WTC11 (cell line): ENCODE measurements at places on chromosomes 7 and 10.

GRCh38 chr7:36017111-36017510 lies 135.9 kb upstream of the EEPD1 start:
- DNase-seq: no peak

DNA sequence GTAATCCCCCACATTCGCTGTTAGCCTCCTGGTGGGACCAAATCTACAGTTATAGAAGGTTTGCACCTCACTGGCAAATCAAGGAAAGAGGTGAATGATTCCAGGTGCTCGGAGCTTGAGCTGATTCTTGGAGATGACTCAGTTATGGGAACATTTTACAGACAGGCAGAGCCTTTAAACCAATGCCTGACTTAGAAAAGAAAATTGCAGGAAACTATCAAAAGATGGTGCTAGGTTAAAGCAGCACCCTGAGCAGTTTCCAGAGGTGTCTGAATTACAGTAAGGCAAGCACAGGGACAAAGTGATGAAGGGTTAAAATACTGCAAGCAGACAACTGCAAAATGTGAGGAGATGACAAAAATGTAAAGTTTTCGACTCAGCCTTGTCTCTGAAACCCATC lies 2.9 kb downstream of the LRRTM3 start:
- no peak for DNase-seq

DNA sequence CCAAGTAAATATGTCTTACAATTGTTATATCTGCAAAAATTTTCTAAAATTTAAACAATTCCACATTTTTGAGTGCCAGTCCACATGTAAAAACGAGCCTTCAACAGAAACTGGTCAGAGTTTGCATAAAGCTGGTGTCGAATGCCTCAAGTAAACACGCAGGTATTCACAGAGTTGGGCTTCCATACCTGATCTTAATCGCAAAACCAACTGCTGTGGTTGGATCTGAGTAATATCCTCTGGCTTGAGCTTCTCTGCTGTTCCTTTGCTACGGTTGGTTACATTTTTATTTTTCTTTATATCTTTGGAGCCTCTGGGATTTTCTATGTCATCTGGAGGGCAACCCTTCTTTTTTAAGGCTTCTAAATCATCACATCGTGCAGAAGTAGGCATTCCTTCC lies 28.4 kb downstream of the ITGB1 start:
- no peak for DNase-seq

DNA sequence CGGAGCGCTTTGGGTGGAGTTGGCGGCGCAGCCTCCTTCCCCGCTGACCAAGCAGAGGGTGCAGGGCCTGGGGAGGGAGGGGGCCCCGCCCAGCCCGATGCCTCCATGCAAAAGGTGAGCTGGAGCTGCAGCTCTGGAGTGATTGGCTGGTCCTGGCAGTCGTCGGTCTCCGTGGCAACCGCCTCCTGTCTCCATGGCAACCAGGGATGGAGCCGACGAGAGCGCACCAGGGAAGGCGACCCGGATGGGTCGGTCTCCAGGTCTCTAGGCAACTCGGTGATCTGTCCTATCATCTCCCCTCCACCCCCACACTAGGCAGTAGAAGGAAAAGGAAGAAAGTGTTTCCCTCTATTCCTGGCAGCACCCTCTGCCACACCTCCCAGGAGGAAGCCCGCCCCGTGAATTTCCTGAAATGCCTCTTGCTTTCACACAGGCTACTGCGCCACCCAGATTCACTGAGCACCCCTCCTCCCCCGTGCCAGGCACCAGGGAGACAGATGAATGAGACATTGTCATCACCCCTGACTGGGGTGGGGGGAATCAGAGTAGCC lies 647 bp upstream of the NACAD start:
- DNase-seq: peak; percentile 95

DNA sequence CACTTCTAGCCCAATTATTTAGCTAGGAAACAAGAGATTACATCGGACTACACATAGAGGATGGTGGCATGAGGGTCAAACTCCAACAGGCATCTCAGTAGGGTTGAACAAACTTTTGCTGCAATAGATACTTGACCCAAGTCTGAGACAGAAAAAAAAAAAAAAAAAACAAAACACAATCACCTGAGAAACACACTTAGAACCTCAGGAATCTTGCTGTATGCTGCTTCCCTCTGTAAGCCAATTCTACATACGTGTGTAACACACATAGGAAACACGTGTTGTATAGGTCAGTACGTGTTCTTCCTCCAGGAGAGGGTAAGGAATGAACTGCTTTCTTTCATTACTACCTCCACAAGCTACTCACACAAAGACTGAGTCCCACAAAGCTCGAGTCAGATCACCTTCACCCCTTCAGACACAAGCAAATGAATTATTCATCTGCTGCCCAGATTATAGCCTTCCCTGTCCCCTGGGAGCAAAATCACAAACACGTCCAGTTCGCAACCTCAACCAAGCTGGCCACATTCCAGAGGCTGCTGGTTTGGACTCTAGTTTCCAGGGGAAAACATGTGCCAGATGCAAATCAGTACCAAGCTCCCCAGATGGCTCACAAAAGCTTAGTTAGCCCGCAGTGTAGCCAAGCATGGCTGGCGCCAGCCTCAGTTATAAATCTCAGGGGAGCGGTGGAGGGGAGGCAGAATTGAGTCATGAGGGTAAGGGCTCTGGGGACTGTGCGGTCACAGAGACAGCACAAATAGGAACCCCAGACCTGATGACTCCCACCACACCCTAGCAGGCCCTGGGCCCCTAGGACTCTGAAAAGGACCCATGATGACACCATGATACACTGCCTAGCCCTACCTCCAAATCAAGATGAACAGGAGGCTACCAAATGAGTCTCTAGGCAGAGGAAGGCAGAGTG lies 15.1 kb downstream of the PSAP start:
- DNase-seq: no peak

GRCh38 chr10:47252093-47252780 lies 47.8 kb upstream of the GDF10 start:
- no peak for DNase-seq

DNA sequence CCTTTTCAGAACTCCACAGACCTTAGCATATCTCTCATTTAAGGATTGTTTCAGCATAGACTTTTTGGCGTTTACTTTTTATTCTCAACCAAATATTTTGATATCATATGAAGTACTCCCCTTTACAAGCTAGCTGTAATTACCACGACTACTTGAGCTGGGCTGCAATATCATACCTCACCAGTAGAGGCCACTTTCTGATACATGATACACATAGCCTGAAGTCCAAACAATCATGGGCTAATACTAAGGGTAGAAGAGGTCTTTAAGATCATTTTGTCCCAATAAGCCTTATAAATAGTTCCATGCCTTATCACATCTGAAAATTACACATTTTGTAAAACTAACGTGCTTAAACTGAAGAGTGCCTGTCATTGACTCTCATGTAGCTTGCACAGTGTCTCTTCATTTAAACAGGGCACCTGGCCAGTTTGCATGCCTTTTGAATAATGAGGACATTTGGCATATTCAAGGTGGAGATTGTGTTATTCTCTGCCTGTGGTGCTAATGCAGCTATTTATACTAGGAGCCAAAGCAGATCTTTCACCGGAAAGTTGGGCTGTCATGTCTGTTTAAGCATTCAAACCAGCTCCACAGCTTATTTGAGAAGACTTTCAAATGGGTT lies 403.7 kb upstream of the ZMIZ1 start:
- no peak for DNase-seq

GRCh38 chr10:101778781-101779543 lies 3.0 kb upstream of the FGF8 start:
- DNase-seq: peak; percentile 80

- peak; percentile 64 for DNase-seq
Measured at GRCh38 chr7:64098-64915, 128.1 kb upstream of the FAM20C start.

DNA sequence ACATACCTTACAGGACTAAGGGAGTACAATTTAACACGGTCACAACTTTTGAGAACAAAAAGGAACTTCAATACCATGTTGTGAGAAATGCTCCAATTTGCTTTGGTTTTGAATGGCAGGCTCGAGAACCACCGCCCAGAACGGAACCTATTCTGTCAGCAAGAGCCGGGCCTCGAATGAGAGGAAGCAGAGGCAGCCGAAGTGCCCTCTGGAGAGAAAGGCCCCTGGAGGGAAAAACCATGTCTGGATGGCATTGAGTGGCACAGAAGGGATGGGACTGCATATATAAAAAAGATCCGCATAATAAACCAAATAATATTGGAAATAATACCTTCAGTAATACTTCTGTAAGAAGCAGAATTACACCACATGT lies 85.6 kb downstream of the CHST15 start:
- DNase-seq: no peak

DNA sequence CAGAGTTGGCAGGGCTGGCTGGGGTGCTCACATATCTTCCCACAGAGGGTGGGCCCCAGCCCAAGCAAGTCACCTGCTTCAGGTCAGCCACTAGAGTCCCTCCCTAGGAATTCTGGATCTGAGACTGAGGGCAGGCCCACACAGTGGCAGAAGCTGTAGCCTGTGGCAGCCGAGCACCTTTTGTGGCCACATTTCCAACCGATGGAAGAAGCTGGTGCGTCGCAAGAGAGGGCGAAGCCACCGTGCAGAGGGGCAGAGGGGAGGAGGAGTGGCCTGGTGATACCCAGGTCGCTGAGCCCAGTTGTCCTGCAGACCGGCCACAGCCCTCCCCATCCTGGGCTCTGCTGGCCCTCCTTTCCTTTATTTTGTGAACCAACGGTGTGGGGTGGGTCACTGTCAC lies 5.3 kb downstream of the POLM start:
- DNase-seq: no peak

DNA sequence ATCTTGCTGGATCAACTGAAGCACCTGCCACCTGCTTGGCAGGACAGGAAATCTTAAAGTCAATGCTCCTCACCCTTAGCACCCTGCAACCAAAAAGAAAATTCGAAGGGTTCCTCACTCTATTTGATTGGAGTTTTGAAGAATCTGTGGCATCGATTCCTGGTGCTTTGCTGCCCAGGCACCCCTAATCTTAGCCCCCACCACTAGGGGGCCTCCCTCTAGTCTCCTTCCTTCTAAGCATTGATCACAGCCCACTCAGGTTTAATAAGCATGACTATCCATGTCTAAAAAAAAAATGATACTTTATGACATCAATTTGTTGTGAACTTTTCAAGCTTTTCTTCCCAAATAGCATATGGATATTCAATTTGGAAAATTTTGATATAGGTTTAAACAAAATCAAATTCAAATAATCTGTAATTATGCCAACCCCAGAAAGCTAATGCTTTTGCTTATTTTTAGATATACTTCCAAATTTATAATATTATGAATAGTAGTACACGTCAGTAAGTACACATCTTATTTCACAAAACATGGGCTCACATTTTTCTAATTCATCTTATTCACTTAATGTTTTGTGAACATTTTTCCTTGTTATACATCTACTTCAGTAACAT lies 45.3 kb downstream of the NRG3 start:
- peak; percentile 51 for DNase-seq

- DNase-seq: no peak
Measured at GRCh38 chr10:98778277-98778759, 331.6 kb upstream of the HPS1 start.

GRCh38 chr10:119198438-119198837 lies 8.9 kb upstream of the GRK5 start:
- DNase-seq: peak; percentile 51

DNA sequence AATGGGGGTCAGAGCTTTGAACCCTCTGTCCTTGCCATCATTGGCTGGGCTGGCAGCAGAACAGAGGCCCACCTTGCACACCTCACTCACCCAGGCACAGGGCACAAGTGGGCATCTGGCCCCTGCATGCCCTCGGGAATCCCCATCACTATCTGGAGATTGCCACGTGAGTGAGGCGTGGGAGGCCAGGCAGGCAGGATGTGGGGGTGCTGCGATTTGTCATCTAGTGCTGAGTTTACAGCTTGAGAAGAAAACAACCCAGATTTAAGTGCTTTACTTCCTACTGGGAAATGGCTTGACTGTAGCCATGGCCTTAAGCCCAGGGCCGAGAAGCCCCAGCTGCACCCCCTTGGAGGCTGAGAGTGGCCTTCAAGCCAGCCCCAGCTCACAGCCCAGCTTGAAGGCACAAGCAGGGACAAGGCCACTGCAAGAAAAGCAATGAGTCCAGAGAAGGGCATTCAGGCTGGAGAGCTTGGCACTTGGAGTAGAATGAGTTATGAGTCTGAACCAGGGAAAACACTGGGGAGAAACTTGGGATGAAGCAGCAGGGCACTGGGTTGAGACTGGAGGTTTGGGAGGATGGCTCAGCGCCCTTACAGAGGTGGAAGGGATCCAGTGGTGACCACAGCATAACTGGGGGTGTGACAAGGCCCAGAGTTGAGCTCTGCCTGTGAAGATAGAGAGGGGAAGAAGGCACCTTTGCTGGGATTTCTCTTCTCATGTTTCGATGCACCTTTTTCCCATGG lies 123.0 kb downstream of the CXCL12 start:
- no peak for DNase-seq

DNA sequence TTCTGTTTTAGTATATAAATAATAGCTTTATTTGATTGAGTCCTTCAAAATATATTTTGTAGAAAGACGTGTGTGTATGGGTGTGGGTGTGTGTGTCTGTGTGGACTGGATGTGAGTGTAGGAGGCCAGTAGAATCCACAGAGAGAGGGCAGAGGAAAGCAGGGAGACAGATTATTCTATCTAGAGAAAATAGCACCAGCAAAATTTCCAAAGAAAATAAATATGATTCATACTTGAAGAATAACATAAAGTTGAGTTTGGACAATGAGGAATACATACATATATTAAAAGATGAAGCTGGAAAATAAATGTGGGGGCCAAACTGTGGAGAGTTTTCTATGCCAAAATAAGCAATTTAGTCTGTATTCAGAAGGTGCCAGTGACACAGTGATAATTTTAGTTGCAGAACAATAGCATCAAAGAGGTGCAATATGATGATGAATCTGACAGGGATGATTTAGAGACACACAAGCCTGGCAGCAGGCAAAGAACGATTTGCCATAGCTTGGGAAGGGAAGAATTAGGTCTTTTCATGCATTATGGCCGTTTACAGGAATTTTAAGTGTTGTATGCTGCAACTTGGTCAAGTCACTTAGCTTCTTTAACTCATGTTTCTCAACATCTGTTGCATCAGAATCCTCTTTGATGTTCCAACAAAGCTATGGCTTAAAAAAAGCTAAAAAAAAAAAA lies 121.3 kb downstream of the SEMA3A start:
- no peak for DNase-seq

DNA sequence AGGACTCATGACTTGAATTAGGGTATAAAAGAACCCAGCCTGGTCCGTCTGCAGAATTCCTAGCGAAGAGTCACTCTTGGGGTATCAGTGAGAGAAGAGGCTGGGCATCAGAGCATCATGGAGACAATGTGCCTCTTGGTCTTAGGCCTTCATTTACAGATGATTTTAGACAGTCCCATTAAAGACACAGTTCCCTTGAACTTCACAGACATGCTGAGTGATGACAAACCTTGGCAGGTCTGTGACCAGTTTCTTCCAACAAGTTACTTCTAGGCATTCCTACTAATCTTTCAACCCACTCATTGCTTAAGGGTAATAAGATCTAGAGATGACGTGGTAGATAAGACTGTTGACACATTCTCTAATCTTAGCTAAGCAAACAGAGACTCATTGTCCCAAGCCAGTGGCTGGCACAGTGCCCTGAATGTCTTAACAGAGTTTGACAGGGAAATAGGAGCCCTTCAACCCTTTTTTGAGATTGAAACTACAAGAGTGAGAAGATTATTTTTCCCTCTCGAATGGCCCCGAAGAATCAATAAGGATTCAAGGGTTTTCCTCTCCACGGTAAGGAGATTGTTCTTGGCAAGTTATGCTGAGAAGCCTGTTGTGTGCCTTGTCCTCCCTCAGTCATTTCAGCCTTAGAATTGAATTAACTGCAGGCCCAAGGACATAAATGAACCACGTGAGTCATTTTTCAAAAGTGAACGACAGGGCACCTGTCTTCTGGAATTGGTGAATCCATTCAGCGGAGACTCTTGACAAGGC lies 281.1 kb downstream of the CCDC3 start:
- no peak for DNase-seq
